ENCODE measurements at places on chromosomes 3 and 15.

DNA sequence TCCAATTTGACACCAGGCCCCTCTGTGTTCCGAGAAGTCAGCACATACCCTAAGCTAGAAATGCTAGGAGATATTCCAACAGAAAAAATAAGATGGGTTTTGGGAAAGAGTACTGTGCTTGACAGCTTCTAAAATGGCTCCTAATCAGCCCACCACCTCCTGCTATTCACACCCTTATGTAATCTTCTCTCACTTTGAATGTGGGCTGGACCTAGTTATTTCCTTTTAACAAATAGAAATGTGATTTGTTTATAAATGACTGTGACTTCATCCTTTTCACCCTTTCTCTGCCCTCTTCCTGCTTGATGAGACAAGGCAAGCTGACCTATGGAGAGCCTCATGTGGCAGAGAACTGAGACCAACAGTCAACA is 961.1 kb downstream of the FHIT start:
- peaks cover 2% of the 10 kb centered on the region for H3K4me1 ChIP-seq
- H3K27me3 ChIP-seq: no peaks in the 10 kb centered on the region
- DNase-seq: no peak
- H3K27ac ChIP-seq: no peak overlapping the region
- H3K4me3 ChIP-seq: no peak overlapping the region
- H3K36me3 ChIP-seq: no peaks in the 10 kb centered on the region

DNA sequence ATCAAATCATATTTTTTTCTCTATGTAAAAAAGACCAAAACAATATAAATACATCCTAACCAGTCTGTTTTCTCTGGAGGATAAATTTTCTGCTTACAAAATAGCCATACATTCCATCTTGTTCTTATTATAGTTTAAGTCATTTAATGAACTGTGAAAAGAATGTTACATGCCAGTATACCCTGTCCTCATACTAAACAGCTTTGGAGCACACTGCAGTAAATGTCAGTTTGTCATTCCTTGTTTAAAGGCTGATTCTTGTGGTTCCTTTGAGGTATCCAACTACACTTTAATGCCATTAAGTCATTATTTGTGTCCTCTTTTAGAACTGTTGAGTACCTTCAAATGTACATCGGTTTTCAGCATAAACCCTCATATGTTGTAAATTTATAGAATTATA is 52.7 kb upstream of the DCBLD2 start:
- H3K27me3 ChIP-seq: no peaks in the 10 kb centered on the region
- DNase-seq: no peak
- no peak overlapping the region for H3K4me3 ChIP-seq
- no peak overlapping the region for H3K27ac ChIP-seq
- H3K4me1 ChIP-seq: peaks cover 3% of the 10 kb centered on the region
- no peaks in the 10 kb centered on the region for H3K36me3 ChIP-seq

- H3K27ac ChIP-seq: no peak overlapping the region
- H3K4me1 ChIP-seq: no peaks in the 10 kb centered on the region
These were observed 24.0 kb upstream of the MEIS2 start for GRCh38 chr15:37124331-37124730.

GRCh38 chr3:16697443-16698147 is 92.4 kb upstream of the DAZL start:
- no peak for DNase-seq
- H3K4me1 ChIP-seq: no peaks in the 10 kb centered on the region
- no peaks in the 10 kb centered on the region for H3K36me3 ChIP-seq
- no peak overlapping the region for H3K27ac ChIP-seq

DNA sequence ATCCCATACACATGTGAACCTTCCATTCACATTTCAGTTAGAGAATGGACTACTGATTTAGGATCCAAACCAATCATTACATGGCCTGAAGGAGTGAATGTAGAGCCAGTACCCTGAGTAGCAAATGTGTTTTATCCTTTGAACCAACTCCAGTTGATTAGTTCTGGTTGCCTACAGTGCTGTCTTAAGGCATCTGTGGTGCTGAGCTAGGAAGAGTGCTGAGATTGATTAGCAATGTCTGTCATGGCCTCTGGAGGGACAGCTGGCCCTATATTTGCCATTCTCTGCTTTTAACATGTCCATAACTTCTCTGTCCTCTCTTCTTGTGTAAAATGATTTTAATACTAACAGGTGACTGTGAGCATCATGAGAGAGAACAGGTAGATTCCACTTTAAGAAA is 11.1 kb downstream of the LRTM1 start:
- H3K36me3 ChIP-seq: no peaks in the 10 kb centered on the region
- no peak overlapping the region for H3K4me3 ChIP-seq
- DNase-seq: no peak
- H3K27ac ChIP-seq: no peak overlapping the region
- no peaks in the 10 kb centered on the region for H3K4me1 ChIP-seq

DNA sequence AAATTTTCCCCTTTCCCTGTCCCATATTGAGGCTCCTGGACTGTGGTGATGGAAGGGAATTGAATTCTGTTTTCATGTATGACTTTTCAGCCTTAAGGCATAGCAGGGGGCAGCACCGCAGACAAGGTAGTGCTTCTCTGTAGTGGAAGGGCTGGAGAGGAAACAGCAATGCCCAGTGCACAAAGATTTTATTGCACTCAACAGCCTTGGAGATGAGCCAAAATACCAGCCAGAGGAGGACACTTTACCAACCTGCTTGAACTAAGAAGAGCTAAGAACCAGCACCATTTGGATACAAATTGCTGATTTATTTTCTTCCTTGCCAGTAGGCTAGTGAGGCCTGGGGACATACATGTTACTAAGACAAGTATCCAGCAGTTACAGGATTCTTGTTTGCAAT is 98.7 kb downstream of the KCNMB2 start:
- H3K4me3 ChIP-seq: no peak overlapping the region
- no peak for DNase-seq
- H3K27ac ChIP-seq: no peak overlapping the region
- no peaks in the 10 kb centered on the region for H3K4me1 ChIP-seq
- no peaks in the 10 kb centered on the region for H3K27me3 ChIP-seq
- H3K36me3 ChIP-seq: no peaks in the 10 kb centered on the region

GRCh38 chr3:144200466-144200865 is 228.8 kb downstream of the DIPK2A start:
- no peak overlapping the region for H3K4me3 ChIP-seq
- no peak overlapping the region for H3K27ac ChIP-seq

DNA sequence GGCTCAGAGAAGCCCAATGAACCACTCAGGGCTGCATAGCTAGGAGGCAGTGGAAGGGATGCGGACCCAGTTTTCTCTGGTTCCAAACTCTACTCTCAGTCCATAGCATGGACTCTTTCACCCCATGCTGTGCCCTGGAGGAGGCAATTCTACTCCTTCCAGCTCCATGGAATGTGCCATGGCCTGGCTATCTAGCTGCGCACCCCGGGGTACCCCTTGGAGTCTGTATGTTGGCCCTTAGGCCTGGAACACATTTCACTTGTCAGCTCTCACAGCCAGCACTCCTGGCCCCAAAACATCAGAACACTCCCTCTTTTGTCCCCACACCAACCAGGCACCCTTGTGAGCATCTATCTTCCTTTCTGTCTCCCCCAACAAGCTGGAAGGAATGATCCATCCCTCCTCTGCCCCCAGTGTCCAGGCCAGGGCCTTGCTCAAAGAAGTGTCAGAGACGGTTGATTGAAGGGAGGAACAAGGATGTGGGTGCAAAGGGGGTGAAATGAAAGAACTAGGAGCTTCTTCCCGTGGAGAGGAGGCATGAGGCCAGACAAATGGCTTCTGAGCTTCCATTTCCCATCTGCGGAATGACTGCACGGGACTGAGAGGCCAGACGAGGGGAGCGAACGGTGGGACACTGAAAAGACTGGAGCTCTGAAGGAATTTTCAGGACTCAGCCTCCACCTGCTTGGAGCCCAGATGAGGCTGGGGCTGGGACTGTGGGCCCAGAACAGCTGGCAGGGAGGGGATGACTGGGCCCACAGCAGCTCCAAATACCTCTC is 2.8 kb downstream of the PRSS50 start:
- no peak for DNase-seq
- no peak overlapping the region for H3K27ac ChIP-seq
- H3K36me3 ChIP-seq: no peaks in the 10 kb centered on the region
- no peak overlapping the region for H3K4me3 ChIP-seq

GRCh38 chr3:12953201-12953995 is 112.0 kb upstream of the RPL32 start:
- no peak for DNase-seq
- no peak overlapping the region for H3K27ac ChIP-seq
- no peaks in the 10 kb centered on the region for H3K27me3 ChIP-seq
- H3K36me3 ChIP-seq: no peaks in the 10 kb centered on the region

- no peaks in the 10 kb centered on the region for H3K4me1 ChIP-seq
- H3K27me3 ChIP-seq: no peaks in the 10 kb centered on the region
- DNase-seq: no peak
- no peak overlapping the region for H3K27ac ChIP-seq
These were observed 97.0 kb downstream of the SAMMSON start for GRCh38 chr3:70096376-70097066.

DNA sequence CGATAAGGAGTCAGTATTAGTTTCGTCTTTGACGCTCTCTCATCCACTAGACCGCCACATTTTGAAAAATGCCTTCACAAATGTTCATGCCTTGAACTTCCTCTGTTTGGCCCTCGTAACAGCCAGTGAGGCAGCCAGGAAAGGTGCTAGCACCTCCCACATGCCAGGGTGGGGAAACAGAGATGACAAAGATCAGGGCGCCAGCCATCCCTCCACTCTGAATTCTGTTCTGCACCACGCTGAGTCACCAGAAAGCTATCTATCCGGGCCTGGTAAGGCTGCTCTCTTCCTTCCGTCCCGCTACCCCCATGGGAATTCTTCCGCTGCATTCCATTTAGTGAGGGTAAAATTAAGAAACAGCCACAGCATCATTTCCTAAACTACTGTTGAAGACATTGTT is 31.3 kb upstream of the BCL2L10 start:
- peaks cover 14% of the 10 kb centered on the region for H3K36me3 ChIP-seq
- H3K27me3 ChIP-seq: no peaks in the 10 kb centered on the region
- H3K4me3 ChIP-seq: no peak overlapping the region
- H3K4me1 ChIP-seq: peaks cover 3% of the 10 kb centered on the region
- DNase-seq: no peak
- no peak overlapping the region for H3K27ac ChIP-seq

DNA sequence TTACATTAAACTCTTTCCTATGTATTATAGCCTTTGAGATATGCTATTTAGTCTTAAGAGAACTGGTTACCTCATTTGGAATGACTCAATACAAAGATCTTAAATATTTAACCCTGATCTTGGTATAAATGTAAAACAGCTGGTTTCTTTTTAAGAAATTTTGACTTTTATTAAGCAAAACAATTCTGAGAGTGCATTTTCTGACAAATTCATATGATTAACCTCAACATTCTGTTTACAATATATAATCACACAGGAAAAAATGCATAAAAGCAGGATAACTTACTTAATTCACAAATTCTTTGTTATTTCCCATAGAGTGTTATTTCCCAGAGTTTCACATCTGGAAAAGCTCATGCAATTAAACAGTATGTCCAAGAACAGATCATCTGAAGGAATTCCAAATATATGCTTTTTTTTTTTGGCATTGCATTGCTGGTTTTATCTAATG is 400.4 kb upstream of the THBS1 start:
- peaks cover 34% of the 10 kb centered on the region for H3K4me1 ChIP-seq
- H3K36me3 ChIP-seq: no peaks in the 10 kb centered on the region
- DNase-seq: no peak
- no peak overlapping the region for H3K27ac ChIP-seq

GRCh38 chr3:108221393-108221792 is 831 bp downstream of the IFT57 start:
- no peak for DNase-seq
- H3K4me3 ChIP-seq: peak overlapping the region; percentile 67
- no peaks in the 10 kb centered on the region for H3K27me3 ChIP-seq
- H3K36me3 ChIP-seq: no peaks in the 10 kb centered on the region
- peak overlapping the region; percentile 80 for H3K27ac ChIP-seq

DNA sequence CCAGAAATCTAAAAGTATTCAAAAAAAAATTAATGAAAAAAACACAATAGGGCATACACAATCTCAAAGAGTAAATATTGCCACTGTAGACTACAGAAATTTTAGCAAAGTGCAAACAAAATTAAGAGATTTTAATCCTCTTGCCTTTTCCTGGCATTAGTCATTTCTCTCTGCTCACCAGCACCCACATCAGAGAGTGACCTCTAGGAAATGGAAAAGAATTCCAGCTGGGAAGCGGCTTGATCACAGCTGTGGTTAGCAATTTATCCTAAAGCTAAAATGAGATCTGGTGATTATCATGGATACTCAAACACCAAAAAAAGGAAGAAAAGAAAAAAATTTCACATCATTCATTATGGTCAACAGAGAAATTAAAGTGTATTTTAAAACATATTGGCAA is 7.5 kb downstream of the CSNK1G1 start:
- H3K36me3 ChIP-seq: peaks cover 9% of the 10 kb centered on the region
- no peak for DNase-seq
- H3K4me3 ChIP-seq: no peak overlapping the region
- H3K27ac ChIP-seq: no peak overlapping the region
- no peaks in the 10 kb centered on the region for H3K27me3 ChIP-seq

DNA sequence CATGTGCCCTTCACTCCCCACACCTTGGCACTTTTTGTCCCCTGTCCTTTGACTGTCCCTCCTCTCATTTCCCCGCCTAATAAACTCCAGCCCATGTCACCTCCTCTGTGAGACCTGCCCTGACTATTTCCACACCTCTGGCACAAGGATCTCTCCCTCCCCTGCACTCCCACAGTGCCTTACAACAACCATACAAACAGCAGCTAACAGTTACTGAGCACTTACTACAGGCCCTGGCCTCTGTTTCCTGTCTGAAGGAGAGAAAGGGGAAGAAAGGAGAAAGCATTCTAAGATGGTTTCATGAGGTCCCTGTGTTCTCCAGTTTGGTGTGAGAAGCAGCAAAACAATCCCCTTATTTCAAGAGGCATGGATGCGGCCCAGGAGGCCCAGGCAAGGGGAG is 20.0 kb upstream of the TRH start:
- H3K4me3 ChIP-seq: no peak overlapping the region
- no peaks in the 10 kb centered on the region for H3K36me3 ChIP-seq
- no peak for DNase-seq
- no peak overlapping the region for H3K27ac ChIP-seq
- peaks cover 2% of the 10 kb centered on the region for H3K27me3 ChIP-seq
- no peaks in the 10 kb centered on the region for H3K4me1 ChIP-seq

DNA sequence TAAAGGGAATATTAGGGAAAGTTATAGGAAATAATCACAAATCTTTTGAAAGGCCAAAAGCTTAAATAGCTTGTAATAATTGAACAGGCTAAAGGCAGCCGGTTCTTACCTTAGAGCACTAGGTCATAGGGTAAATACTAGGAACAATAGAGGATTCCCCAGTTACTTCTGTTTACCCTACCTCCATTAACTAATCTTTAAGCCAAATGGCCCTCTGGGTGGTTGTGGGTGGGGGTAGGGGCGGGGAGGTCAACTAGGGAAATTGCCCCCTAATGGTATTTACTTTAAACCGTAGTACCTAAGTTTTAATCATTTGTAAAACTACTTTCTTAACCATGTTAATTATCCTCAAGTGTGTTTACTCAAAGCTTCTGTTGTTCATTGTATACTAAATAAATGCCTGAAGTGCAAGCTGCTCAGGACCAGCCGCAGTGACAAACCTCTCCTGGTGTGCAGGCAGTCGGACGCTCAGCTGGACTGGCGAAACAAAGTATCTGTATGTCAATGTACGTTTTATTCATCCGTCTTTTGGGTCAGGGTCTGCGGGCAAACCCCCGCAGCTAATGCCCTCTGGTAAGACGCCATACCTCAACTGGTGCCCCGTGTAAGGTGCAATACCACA is 18.9 kb downstream of the MAGEL2 start:
- H3K4me1 ChIP-seq: no peaks in the 10 kb centered on the region
- H3K36me3 ChIP-seq: no peaks in the 10 kb centered on the region
- H3K27me3 ChIP-seq: peaks cover 8% of the 10 kb centered on the region
- H3K4me3 ChIP-seq: no peak overlapping the region
- no peak for DNase-seq
